ENCODE measurements at places on chromosomes 6 and 20. TPM values are rescaled to one million over a fixed set of nuclear protein-coding genes. Genes with fewer than 3 reads are reported as not detected.

The BTNL2 gene
- total RNA-seq: not detected

The C2 gene
- total RNA-seq: 0.23 TPM

The C20orf96 gene
- total RNA-seq: 10.4 TPM

The BLTP3A gene
- total RNA-seq: 5.9 TPM

The OVOL2 gene
- total RNA-seq: 0.19 TPM

The TRAPPC3L gene
- total RNA-seq: not detected
